ENCODE measurements at places on chromosomes 2 and 18.

DNA sequence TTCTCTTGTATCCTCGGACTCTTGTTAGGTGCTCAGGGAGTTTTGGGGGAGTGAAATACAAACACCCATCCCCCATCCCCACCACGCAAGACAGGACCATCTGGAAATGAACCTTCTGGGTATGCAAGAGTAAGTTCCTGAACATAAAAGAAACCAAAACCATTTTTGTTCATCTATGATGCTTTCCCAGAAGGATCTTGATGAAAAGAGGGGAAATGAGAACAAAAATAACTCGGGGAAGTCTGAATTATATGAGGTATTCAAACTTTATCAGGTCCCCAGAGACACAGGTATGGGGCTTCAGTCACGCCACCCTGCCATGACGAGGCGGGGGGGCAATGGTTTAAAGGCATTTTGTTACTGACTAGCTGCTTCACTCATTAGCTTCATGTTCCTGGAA lies 68.6 kb upstream of the DNMT3A start:
- no peak for DNase-seq

- DNase-seq, result no peak
Measured at GRCh38 chr2:160245614-160246155, 45.6 kb upstream of the ITGB6 start.

DNA sequence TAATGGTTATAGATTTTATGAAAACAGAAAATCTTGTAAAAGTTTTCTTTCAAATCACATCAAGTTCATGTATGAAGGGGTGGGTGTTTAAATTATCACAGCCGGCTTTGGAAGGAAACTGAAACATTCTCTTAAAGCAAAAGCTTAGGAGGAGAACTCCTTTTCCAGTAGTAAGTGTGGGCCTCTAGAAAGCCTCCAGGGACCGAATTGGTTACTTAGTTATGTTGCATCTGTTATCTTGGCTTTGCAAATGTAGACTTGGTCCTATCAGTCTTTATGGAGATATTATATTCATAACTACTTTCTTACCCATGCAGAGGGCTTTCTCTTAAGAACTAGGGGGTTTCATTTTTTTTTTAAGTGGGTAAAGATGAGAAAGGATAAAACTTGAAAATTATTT lies 7.4 kb downstream of the NAB1 start:
- DNase-seq, result no peak

- DNase-seq, result no peak
Measured at GRCh38 chr2:86284401-86284841, 53.0 kb downstream of the REEP1 start.

GRCh38 chr18:72261590-72261989 lies 282.6 kb downstream of the CBLN2 start:
- DNase-seq, result no peak

GRCh38 chr2:189086250-189086649 lies 93.3 kb downstream of the COL5A2 start:
- no peak for DNase-seq

- DNase-seq, result no peak
Measured at GRCh38 chr2:19667085-19667484, 234.7 kb downstream of the TTC32 start.

GRCh38 chr18:36635414-36636096 lies 193.2 kb downstream of the TPGS2 start:
- DNase-seq, result no peak

- DNase-seq, result no peak
Measured at GRCh38 chr2:6941299-6942046, 24.3 kb downstream of the RNF144A start.

- no peak for DNase-seq
Measured at GRCh38 chr2:43831543-43832294, 6.9 kb downstream of the ABCG5 start.

DNA sequence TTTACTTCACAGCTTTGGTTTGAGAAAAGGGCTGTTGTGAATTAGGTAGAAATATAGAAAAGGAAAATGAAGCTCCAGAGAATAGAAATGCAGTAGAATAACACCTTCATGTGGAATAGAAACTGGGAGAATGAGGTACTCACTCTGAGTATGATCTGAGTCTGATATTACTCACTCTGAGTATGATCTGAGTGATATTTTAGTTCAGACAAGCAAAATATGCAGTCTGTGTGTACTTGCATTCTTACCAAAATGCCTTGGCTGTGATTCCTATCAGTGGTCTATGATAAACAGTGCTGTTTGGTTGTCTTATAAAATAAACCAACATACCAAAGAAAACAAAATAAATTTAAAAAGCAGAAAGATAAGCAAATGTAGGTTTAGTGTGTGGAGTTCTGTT lies 487.6 kb downstream of the THSD7B start:
- no peak for DNase-seq

Data from stimulated activated CD4-positive, alpha-beta T cell treated with anti-CD3 and anti-CD28 coated beads, Interleukin-12 subunit alpha, Interleukin-12 subunit beta, amount 100 ng/mL, for 48 hours (primary cell).